ENCODE measurements at places on chromosomes 2 and 18. TPM values are rescaled to one million over a fixed set of nuclear protein-coding genes. Genes with fewer than 3 reads are reported as not detected.
A peak's percentile ranks its signal among the peaks of the same experiment; 100 is the strongest.

Gene FZD7
- 75.5 TPM for polyA plus RNA-seq

Gene NTSR2
- polyA plus RNA-seq: not detected

Gene TMEM182
- polyA plus RNA-seq: 7.9 TPM

Gene ANKRD12
- polyA plus RNA-seq: 34.3 TPM

Gene IL36RN
- not detected for polyA plus RNA-seq

Gene CAPN14
- 0.04 TPM for polyA plus RNA-seq

Gene OTOS
- not detected for polyA plus RNA-seq

Gene KATNAL2
- polyA plus RNA-seq: 10.2 TPM

Gene PIGN
- 30.4 TPM for polyA plus RNA-seq

- DNase-seq: no peak
These were observed 3.5 kb downstream of the DCDC2C start for GRCh38 chr2:3706892-3707291.

DNA sequence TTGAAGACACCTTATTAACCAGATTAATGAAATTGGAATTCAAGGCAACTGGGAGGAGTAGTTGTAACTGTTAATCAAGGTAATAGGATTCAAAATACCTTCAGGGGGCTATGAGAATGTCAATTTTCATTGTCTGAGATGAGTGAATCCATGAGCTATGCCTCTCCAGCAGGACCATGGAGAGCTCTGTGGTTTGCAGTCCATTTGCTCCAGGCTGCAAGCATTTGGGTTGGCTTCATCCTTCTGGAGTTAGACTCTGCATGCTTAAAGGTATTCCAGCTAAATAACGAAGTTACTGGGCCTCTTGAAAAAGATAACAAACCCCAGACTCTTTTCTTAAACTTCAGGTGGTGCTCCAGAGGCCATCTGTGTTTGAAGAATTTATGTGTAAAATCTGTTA is 207.1 kb upstream of the SLC8A1 start:
- peak; percentile 46 for DNase-seq

DNA sequence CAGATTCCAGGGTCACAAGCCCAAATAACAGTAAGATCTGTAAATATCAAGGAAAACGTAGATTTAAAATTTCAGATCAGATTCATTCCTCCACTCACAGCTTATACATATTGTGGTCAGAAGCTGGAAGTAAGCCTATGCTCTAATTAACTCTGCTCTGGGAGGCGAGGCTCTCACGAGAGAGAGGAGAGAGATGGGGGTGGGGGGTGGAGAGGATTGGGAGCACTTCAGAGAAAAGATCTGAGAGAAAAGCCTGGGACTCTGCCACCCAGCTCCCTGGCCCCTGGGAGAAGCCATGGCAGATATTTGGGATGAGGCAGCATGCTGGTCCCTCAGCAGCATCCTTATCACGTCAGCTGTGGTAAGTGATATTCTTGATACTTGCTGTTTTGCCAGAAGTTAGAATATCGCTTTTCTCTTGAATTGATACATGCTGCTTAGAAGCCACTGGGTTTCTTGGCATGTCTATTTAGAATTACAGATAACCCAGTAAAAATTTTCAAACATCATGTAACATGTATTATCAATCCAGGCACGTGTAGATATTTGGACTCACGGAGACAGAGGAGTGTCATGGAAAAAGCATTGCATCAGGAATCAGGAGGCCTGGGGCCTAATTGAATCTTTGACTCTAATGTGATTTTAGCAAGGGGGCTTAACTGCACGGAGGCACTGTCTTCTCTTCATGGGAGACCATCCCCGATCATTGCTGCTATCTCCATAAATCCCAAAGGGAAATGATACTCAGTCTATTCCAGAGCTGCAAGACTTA is 265.4 kb downstream of the HRH4 start:
- no peak for DNase-seq

GRCh38 chr2:229231328-229231868 is 39.7 kb downstream of the PID1 start:
- DNase-seq: no peak

- DNase-seq: no peak
These were observed 81.1 kb upstream of the ITGB6 start for GRCh38 chr2:160281213-160281612.

GRCh38 chr2:54486766-54487165 is 30.6 kb downstream of the SPTBN1 start:
- no peak for DNase-seq

- DNase-seq: peak; percentile 65
These were observed 2.0 kb upstream of the AMMECR1L start for GRCh38 chr2:127887776-127888130.

GRCh38 chr18:44876755-44877154 is 196.1 kb downstream of the SETBP1 start:
- DNase-seq: no peak

DNA sequence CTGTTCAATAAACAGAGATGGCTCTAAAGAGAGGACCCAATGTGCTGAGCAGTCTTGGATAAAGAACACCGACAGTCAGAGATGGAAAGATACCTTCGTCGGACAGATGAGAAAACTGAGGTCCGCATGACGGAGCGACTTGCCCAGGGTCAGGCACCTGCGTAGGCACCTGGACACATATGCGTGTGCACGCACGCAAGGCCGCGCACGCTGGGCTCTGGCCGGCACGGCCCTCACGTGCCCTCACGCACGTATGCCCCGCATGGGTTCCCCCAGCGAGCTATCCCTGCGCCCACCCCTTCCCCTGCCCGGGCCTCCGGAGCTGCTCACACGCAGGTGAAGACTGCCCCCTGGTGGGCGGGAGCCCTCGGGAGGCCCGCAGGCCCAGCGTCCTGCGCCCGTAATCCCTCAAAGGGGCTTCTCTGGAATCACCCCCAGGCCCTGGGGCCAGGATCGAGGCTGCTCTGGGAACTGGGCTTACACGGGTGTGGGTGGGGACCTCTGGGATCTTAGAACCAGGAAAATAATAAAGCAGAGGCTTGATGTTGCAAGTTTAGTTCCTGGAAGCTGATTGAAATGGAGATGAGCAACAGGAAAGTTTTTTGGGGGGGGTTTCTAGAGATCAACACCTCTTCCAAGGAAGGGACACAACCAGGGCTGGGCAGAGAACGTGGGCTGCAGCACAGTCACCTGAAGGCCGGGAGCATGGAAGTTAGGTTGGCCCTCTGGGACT is 246.3 kb downstream of the TNS1 start:
- DNase-seq: peak; percentile 60

DNA sequence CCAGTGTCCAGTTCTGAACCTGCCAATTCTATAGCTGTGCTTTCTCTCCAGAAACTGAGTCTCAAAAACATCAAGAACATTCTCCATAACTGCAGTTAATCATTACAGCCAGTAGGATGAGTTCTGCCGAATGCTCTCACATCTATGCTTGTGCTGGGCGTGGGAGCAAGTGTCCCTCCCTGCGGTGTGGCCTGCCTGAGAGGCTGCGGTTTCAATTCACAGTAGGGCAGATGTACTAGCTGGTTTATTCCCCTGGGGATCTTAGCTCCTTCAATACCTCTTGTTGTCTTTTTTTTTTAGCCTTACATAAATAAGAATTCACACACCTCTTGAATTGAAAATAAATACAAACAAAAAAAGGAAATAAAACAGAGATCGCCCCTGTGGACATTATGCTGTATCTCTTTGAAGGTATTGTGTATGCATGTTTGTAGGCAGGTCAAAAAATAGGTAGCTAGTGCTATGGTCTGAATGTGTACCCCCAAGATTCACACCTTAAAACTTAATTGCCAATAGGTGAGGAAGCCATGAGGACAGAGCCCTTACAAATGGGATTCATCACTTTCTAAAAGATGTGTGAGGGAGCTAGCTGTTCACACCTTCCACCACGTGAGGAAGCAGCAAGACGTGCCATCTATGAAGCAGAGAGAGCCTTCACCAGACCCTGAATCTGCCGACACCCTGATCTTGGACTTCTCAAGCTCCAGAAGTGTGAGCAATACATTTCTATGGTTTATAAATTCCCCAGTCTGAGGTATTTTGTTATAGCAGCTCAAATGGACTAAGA is 74.3 kb downstream of the BCL2L11 start:
- DNase-seq: no peak

GRCh38 chr2:109031476-109032228 is 42.6 kb upstream of the EDAR start:
- peak; percentile 52 for DNase-seq

GRCh38 chr2:239064253-239064652 is 216.4 kb downstream of the TWIST2 start:
- no peak for DNase-seq

DNA sequence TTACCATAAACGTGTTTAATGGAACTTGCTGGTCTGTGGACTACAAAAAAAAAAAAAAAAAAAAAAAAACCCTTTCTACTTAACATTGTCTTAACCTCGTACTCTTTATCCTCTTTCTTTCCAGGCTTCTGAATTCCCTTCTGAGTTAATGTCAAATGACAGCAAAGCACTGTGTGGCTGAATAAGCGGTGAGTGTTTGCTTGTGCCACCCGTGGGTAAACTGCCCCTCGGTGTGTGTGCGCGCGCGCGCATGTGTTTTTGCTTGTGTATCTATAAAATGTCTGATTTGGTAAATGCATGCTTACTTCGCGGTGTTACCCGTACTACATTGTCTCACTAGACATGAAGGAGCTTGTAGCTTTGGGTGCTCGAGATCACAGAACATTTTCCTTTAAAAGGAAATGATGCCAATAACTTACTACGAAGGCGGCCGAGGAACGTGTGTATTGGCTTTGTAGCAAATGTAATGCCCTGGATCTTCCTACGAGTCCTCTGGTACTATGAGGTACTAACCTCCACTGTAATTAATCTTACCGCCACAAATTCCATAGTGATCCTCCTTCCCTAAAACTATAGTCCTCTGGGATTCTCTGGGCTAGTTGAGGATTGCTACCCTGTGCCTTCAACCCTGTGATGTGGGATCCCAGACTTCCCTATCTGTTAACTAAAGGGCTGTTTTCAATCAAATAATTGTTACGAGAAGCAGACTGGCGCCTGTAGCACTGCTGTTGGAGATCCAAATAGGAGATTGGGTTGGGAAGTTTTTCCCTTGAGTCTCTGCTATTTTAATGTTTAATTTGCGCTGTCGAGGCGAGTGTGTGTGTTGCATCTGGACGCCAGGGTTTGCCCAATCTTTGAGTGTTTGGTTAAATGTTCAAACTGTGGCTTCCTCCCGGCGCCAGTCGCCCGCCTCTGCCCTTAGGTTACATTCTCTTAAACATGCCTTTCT is 1.1 kb downstream of the ID2 start:
- peak; percentile 43 for DNase-seq

- DNase-seq: peak; percentile 15
These were observed 287.2 kb downstream of the CDH19 start for GRCh38 chr18:66316701-66317100.

DNA sequence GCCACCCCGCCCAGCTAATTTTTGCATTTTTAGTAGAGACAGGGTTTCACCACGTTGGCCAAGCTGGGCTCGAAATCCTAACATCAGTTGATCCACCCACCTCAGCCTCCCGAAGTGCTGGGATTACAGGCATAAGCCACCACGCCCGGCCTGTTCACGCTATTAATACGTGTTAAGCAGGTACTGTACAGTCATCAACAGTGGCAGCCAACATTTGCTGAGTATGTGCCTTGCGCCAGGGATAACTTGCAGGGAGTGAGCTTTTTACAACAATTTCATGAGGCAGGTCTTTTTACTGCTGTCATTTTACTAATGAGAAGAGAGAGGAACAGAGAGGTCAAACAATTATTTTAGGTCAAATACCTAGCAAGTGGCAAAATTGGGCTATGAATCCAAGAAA is 115.2 kb downstream of the AP1S3 start:
- DNase-seq: no peak

DNA sequence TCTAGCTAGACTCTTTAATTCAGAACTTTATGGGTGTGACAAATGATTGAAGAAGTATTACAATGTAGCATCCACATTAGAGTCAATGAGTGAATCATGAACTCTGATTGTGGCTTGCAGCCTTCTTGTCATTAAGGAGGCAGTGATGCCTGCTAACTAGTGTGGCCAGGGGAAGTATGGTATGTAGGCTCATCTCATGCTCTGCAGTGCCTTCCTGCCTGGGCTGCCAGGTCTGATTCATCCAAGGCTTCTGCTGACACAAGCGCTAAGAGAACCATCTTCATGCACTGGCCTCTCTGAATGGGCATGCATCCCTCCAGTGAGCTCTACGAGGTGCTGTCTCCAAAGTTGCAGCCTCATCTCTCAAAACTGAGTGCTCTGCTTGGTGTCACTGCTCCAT is 144.3 kb downstream of the MTCL1 start:
- no peak for DNase-seq

GRCh38 chr18:32966141-32966540 is 193.3 kb upstream of the KLHL14 start:
- no peak for DNase-seq

- no peak for DNase-seq
These were observed 77.8 kb upstream of the TFCP2L1 start for GRCh38 chr2:121362774-121363173.

DNA sequence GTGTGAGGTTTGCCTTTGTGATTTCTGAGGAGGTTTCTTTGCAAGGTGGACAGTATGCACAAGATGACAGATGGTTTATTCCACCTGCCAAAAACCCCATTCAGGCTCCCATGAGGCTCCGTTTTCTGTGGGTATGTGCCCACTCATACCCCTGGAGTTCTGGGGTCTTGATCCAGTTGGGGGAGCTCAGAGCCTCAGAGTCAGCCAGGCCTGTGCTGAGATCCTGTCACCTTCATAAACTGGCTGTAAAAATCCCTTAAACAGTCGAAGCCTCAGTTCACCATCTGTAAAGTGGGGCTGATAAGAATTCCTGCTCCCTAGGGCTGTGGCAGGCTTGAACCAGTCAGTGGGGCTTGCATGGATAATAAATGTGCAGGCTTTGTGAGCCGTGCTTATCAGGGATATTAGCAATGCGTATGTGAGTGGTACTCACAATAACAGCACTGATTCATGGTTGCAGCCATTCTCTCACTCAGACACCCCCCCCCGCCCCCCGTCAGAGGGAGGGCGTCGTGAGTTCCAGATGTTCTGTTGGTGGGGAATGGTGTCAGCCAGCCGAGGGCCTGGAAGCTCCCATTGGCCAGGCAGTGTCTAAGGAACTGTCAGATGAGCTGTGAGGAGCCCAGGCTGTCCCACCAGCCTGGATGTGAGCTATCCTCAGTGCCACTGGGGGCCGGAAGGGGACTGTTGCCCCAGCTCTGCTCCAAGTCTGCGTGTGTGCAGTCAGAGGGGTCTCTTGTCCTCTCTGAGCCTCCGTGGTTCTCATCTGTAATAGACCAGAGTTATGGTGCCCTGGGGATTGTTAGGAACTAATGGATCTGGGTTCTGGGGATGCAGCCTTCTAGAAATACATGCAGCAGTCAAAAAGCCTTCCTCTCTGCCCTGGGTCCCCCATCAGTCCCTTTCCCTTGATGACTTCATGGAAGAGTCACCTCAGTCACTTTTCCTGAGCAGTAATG is 51.7 kb downstream of the KCNIP3 start:
- DNase-seq: no peak

- DNase-seq: no peak
These were observed 652 bp downstream of the GPC1 start for GRCh38 chr2:240435948-240436682.

All from right renal cortex interstitium (tissue), 3 donors.